ENCODE measurements at places on chromosomes 16 and 17. TPM values are rescaled to one million over a fixed set of nuclear protein-coding genes. Genes with fewer than 3 reads are reported as not detected.

- no peak for DNase-seq
These were observed 95.1 kb downstream of the ZNF423 start for GRCh38 chr16:49760815-49761214.

DNA sequence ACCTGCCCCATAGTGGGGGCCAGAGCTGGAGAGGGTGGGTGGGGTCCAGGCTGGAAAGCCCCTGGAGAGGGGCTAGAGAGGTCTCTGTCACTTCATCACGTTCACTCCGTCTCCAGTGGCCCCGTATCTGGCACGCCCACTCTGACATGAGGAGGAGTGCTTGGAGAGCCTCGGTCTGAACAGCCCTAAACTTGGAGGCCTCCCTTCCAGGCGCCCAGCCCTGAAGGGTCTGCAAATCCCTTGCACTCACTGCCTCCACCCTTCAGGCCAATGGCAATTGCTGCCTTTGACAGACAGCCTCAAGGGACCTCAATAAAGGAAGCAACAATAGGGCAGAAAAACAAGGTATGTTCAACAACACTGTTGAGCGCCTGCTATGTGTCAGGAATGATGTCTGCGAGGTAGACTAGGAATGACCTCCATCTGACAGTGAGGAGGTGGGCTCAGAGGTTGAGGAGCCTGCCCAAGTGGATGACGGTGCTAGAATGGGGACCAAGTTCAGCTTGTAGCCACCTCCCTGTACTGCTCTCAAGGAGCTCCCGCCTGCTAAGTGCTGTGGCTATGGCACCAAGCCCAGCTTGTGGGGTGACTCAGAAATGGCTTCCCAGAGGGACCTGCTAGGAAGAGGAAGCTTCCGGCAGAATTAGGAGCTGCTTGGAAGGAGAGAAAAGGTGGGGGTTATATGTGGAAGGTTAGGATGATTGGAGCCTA lies 2.9 kb upstream of the EPX start:
- no peak for DNase-seq

- DNase-seq = no peak
These were observed 470.5 kb upstream of the SALL1 start for GRCh38 chr16:51621610-51622009.

DNA sequence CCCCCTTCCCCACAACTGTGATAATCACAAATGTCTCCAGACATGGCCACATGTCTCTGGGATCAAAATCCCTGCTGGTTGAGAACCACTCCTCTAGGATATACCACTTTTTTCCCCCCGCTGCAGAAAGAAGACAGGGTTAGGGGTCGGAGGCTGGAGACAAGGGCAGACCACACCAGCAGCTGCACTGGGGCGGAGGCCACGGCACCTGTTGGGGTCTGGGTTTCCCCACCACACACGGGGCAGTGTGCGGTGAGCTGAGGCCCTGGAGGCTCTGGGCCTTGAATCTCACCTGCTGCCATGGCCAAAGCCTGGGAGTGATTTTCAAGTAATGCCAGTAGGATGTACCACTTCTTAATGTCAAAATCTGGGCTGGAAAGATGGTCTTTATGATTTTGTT lies 320.5 kb downstream of the SNX29 start:
- DNase-seq = no peak

The CCL14 gene
- not detected for total RNA-seq

GRCh38 chr17:45825792-45826191 lies 18.9 kb upstream of the SPPL2C start:
- DNase-seq = no peak

The PIMREG gene
- total RNA-seq = 21.1 TPM

The TEKT5 gene
- not detected for total RNA-seq

GRCh38 chr16:1667271-1667670 lies 10.8 kb upstream of the JPT2 start:
- no peak for DNase-seq

DNA sequence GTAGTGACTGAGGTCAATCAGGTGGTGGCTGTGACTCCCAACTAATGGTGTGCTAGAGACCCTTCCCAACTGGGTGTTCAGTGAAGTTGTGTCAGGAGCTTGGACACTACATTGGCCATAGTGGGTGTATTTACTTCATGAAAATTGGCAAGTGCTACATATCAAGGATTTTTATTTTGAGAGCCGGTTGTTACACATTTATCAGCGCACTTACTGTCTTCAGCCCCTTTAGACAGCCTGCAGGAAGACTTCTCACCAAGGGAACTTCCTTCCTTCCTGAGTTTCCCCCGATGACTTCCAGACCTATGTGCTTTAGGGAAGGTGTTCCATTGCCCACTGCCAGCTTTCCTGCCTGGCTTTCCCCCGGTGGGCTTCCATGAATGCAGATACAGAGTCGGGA lies 261.2 kb downstream of the CBLN1 start:
- DNase-seq = no peak
